Pancreas (tissue), 10 donors: ENCODE measurements at places on chromosomes 16 and 17. TPM values are rescaled to one million over a fixed set of nuclear protein-coding genes. Genes with fewer than 3 reads are reported as not detected.

The PRSS33 gene
- total RNA-seq: not detected

The ZG16 gene
- 0.06 TPM for total RNA-seq

The MPO gene
- 0.16 TPM for total RNA-seq

DNA sequence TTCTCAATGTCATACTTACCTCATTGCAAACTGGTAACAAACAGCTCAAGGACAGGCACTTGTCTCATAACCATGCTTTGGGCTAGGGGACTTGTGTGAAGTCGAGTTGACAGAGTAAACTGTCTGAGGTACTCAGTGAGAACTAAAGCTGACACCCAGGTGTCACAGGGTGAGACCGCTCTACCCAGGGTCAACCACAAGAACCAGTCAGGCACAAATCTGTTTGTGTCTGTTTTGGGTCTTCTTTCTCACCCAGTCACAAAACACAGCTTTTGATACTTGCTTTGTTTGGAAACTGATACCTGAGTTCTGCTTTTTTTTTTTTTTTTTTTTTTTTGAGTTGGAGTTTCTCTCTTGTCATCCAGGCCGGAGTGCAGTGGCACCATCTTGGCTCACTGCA is 161.1 kb downstream of the STX8 start:
- DNase-seq: no peak
- no peak overlapping the region for H3K4me3 ChIP-seq
- no peaks in the 10 kb centered on the region for H3K36me3 ChIP-seq
- H3K27ac ChIP-seq: no peak overlapping the region
- peaks cover under 1% of the 10 kb centered on the region for H3K4me1 ChIP-seq

DNA sequence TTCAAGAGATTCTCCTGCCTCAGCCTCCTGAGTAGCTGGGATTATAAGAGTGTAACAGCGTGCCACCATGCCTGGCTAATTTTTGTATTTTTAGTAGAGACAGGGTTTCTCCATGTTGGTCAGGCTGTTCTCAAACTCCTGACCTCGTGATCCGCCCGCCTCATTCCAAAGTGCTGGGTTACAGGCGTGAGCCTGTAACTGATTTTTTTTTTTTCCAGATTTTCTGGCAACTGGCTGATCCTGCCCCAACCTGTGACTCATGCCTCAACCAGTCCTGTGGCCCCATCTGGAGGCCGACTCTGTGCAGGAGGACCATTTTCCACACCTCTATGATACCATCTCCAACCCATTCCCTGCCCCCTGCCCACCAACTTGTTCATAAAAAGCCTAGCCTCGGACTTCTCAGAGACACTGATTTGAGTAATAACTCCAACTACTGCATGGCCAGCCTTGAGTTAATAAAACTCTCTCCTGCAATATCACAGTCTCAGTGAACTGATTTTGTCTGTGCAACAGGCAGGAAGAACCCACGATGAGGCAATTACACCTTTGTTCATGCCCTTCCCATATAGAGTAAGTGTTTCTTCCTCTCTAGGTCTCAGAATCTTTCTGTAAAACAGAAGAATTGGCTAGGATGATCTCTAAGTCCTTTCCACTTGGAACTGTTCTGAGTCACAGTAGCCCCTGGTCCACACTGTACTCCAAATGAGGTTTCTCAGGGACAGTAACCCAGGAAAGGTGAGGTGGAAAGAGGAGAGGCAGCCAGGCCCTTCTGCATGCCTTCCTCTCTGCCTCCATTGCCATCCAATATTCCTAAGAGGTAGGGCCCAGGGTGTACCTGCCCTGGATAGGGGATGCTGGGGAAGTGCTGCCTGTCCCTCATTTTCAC is 8.8 kb upstream of the CNOT1 start:
- H3K4me3 ChIP-seq: no peak overlapping the region
- no peaks in the 10 kb centered on the region for H3K36me3 ChIP-seq
- no peak overlapping the region for H3K27ac ChIP-seq

- no peaks in the 10 kb centered on the region for H3K4me1 ChIP-seq
- no peak overlapping the region for H3K27ac ChIP-seq
- H3K4me3 ChIP-seq: no peak overlapping the region
Observed at GRCh38 chr17:55341432-55341831, 76.7 kb downstream of the HLF start.

- no peak overlapping the region for H3K27ac ChIP-seq
- H3K4me1 ChIP-seq: peaks cover 14% of the 10 kb centered on the region
- no peak for DNase-seq
- H3K27me3 ChIP-seq: no peaks in the 10 kb centered on the region
- no peaks in the 10 kb centered on the region for H3K36me3 ChIP-seq
Observed at GRCh38 chr16:82013139-82013538, 1.9 kb upstream of the SDR42E1 start.

GRCh38 chr16:69932691-69933392 is 18.3 kb upstream of the CLEC18A start:
- H3K36me3 ChIP-seq: peaks cover 30% of the 10 kb centered on the region
- no peak overlapping the region for H3K27ac ChIP-seq
- H3K4me1 ChIP-seq: no peaks in the 10 kb centered on the region
- DNase-seq: no peak
- no peak overlapping the region for H3K4me3 ChIP-seq

DNA sequence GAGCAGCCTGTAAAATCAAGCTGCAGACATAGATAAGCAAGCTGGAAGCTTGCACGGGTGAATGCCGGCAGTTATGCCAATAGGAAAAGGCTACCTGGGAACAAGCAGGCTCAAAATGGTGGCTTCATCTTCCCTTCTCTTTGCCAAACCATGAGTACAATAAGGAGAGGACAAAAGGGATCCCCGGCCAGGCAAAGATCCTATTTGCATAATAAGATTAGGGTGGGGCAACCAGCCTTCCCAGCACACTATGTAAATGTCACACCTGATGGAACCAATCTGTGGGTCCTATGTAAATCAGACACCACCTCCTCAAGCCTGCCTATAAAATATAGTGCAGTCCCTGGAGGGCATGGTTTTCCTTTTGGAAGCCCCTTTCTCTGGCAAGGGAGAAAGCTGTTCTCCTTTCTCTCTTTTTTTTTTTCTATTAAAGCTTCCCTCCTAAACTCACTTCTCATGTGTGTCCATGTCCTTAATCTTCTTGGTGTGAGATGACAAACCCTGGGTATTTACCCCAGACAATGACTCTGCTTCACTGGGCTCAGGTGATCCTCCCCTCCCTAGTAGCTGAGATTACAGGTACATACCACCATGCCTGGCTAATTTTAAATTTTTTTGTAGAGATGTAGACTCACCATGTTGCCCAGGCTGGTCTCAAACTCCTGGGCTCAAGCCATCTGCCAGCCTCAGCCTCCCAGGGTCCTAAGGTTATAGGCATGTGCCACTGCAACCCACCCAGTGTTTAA is 44.2 kb downstream of the PSMD12 start:
- H3K36me3 ChIP-seq: no peaks in the 10 kb centered on the region
- H3K27me3 ChIP-seq: no peaks in the 10 kb centered on the region
- no peak for DNase-seq
- no peak overlapping the region for H3K27ac ChIP-seq
- H3K4me1 ChIP-seq: no peaks in the 10 kb centered on the region

DNA sequence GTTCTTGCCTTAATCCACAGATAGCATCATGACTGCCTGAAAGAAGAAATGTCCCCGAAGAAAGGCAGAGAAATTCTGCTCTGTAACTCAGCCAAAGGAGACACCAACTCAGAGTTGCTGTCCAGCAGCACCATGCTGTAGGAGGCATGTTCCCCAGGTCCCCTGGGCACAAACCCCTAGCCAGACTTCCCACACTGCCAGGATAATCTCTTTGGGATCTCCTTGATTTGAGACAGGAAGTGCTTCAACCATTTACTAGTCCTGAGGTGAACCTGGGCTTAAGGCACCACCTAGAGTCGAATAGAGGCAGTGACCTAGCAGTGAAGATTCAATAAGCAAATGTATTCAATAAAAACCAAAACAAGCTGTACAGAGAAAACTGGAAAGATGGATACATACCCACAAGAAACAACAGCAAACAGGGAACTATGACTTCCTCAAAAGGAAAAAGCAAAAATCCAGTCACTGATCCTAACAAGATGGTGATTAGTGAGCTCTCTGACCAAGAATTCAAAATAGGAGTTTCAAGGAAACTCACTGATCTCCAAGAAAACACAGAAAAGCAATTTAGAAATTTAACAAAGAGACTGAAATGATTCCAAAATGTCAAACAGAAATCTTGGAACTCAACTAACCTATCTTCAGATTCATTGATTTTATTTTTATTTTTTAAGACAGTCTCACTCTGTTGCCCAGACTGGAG is 5.7 kb downstream of the OR4D2 start:
- DNase-seq: no peak
- H3K27me3 ChIP-seq: no peaks in the 10 kb centered on the region
- H3K4me3 ChIP-seq: no peak overlapping the region
- H3K4me1 ChIP-seq: no peaks in the 10 kb centered on the region
- H3K36me3 ChIP-seq: no peaks in the 10 kb centered on the region

DNA sequence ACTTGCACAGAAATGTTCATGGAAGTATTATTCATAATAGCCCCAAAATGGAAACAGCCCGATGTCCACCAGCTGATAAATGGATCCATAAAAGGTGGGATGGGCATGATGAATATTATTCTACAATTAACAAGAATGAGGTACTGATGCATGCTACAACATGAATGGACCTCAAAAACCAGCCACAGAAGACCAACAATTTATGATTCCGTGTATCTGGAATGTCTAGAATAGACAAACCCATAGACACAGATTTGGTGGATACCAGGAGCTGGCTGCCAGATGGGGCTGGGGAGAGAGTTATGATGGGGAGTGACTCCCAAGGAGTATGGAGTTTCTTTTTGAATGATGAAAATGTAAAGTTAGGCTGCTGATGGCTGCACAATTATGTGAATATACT is 10.8 kb upstream of the NAGLU start:
- H3K4me1 ChIP-seq: peaks cover 6% of the 10 kb centered on the region
- no peaks in the 10 kb centered on the region for H3K36me3 ChIP-seq
- H3K27ac ChIP-seq: no peak overlapping the region
- no peak for DNase-seq

- no peaks in the 10 kb centered on the region for H3K4me1 ChIP-seq
- no peaks in the 10 kb centered on the region for H3K36me3 ChIP-seq
- no peak overlapping the region for H3K27ac ChIP-seq
- no peak for DNase-seq
- no peaks in the 10 kb centered on the region for H3K27me3 ChIP-seq
- no peak overlapping the region for H3K4me3 ChIP-seq
Observed at GRCh38 chr17:80798595-80799537, 192.8 kb upstream of the CHMP6 start.

DNA sequence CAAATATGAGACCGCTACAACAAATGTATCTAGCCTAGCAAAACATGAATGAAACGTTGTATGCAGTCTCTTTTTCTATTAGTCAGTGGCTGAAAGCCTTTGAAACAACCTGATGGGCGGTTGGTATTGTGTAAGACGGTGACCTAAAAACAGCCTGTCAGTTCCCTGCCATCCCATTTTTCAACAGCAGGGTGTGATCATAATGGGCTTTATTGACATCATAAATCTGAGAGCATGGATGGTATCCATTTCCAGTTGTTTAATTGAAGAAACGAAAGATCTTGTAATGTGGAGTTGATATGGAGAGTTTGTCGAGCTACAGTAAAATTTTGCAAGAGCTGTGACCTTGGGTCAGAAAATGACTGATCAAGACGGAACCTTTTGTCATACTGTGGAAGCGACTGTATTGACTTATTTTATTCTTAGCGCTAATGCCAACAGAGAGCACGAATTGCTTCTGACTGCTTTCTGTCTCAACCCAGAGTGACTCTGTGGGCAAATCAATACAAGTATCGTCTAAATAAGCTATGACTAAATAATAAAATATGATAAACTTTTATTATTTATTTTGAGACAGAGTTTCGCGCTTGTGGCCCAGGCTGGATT is 12.3 kb upstream of the MEIOB start:
- peak; percentile 29 for DNase-seq
- H3K36me3 ChIP-seq: no peaks in the 10 kb centered on the region
- H3K4me3 ChIP-seq: no peak overlapping the region
- no peaks in the 10 kb centered on the region for H3K27me3 ChIP-seq

DNA sequence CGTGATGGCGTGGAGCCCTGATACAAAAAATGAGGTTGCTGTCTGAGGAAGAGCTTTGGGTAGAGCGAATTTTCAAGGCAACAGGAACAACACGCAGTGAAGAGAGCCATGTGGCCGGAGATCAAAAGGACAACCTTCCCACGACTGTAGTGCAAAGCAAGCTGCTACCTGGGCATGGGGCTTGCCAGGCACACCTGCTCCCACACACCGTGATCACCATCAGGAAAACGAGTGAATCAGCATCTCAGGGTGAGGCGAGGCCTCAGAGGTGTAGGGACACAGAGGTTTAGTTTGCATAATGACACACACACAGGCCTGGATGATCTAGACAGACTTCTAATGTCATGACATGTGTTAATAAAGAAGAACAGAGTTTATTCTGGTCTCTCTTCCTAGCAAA is 65.7 kb downstream of the PARN start:
- H3K36me3 ChIP-seq: no peaks in the 10 kb centered on the region
- H3K27ac ChIP-seq: peak overlapping the region; percentile 59
- no peaks in the 10 kb centered on the region for H3K27me3 ChIP-seq
- DNase-seq: peak; percentile 62
- peaks cover 44% of the 10 kb centered on the region for H3K4me1 ChIP-seq

DNA sequence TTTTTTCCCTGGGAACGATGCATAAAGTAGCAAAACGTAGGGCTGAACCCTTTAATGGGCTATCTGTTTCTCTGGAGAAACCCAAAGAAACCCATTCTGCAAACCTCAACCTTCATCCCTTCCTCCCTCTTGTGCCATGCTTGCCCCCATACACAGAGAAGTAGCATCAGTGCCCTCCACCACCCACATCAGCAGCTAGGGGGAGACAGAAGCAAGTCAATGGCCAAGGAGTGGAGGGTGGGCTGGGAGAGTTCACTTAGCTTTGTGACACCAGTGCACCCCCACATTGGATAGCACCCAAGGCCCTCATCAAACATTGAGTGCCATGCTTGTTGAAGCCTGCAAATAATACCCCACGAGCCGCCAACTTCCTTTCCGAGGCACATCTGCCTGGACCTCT is 282.4 kb downstream of the ABCC12 start:
- no peak overlapping the region for H3K4me3 ChIP-seq
- no peaks in the 10 kb centered on the region for H3K4me1 ChIP-seq
- no peak overlapping the region for H3K27ac ChIP-seq

- no peak for DNase-seq
- no peaks in the 10 kb centered on the region for H3K4me1 ChIP-seq
- no peaks in the 10 kb centered on the region for H3K27me3 ChIP-seq
- H3K27ac ChIP-seq: no peak overlapping the region
Observed at GRCh38 chr17:292531-293382, 59.9 kb downstream of the RPH3AL start.

- no peak for DNase-seq
- no peaks in the 10 kb centered on the region for H3K36me3 ChIP-seq
- H3K4me1 ChIP-seq: peaks cover 13% of the 10 kb centered on the region
- no peak overlapping the region for H3K4me3 ChIP-seq
- no peaks in the 10 kb centered on the region for H3K27me3 ChIP-seq
- no peak overlapping the region for H3K27ac ChIP-seq
Observed at GRCh38 chr17:44008205-44008909, 3.9 kb downstream of the NAGS start.
